NK-92 treated with Interleukin-12 subunit alpha and Interleukin-12 subunit beta, amount 100 ng/mL, for 24 hours (cell line): ENCODE measurements at places on chromosomes 4 and X.

DNA sequence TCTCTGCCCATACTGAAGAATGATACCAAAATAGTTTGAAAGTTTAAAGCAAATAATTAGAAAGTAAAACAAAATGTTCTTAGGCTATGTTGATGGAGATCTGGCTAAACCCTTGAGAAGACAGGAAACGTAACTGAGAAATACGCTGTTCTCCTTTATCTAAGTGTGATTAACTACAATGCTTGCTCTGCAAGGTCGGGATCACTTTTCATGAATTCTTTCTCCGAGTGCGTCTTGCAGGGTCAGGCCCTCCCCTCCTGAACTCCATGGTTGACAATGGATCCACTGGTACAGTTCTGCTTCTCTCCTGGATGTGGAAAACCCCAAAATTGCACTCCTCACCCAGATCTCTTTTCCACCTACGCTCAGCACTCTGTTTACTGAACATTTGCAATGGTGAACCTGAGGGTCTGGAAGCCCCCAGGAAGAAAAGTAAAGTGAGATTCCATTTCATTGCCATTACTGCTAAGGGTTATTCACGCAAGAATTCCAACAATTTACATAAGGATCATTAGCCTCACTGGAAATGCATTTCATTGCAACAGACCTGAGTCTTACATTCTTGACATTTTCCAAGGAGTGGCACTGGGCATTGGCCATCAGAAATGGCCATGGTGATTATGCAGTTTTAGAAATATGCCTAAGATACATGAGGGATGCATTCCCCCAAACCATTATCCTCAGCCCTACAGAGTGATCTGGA lies 24.6 kb upstream of the WWC2 start:
- no peak for DNase-seq

- no peak for DNase-seq
Measured at GRCh38 chr4:169220447-169220846, 50.3 kb downstream of the SH3RF1 start.

GRCh38 chrX:21509912-21510311 lies 135.7 kb downstream of the CNKSR2 start:
- no peak for DNase-seq

DNA sequence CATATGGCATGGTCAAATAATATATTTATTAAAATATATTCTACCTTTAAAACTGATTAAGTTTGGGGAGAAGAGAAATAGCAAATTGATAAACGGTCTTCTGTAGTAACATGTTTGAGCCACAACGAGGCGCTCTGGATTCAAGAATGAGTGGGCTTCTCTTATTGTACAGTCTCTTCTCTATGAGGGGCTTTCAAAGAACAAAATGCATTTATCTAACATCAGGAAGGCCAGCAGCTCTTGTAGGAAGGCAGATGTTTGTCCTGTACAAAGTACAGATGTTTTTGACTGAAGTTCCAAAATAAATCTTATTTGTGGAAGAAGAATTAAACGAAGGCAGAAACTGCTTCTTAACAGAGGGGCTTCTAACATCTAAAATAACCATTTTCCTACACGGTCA lies 153.6 kb downstream of the RASL11B start:
- DNase-seq = no peak

- DNase-seq = no peak
Measured at GRCh38 chr4:78688366-78688765, 87.8 kb upstream of the BMP2K start.

GRCh38 chr4:105088110-105088879 lies 58.4 kb upstream of the TET2 start:
- no peak for DNase-seq

DNA sequence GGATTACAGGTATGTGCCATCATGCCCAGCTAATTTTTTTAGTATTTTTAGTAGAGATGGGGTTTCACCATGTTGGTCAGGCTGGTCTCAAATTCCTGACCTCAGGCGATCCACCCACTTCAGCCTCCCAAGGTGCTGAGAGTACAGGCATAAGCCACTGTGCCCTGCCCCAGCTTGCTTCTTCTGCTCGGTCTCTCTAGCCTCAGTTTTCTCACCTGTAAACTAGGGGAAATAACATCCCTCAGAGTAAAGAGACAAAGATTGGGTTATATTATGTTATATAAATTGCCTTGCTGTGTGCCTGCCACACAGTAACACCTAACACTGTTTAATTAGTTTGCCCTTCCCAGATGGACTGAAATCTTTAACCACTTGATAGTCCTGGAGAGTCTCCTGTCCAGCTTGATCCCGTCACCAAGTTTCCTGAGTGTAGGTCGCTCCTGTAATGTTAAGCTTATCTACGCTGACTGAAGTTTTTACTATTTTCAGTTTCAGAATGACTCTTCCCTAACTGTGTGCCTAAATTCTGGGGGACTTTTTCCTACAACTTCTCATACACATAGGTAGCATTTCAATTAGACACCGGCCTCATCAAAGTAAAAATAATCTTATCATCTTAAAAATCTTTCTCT lies 412.7 kb upstream of the TENM3 start:
- no peak for DNase-seq

- no peak for DNase-seq
Measured at GRCh38 chr4:76955182-76955581, 5.6 kb downstream of the SEPTIN11 start.

DNA sequence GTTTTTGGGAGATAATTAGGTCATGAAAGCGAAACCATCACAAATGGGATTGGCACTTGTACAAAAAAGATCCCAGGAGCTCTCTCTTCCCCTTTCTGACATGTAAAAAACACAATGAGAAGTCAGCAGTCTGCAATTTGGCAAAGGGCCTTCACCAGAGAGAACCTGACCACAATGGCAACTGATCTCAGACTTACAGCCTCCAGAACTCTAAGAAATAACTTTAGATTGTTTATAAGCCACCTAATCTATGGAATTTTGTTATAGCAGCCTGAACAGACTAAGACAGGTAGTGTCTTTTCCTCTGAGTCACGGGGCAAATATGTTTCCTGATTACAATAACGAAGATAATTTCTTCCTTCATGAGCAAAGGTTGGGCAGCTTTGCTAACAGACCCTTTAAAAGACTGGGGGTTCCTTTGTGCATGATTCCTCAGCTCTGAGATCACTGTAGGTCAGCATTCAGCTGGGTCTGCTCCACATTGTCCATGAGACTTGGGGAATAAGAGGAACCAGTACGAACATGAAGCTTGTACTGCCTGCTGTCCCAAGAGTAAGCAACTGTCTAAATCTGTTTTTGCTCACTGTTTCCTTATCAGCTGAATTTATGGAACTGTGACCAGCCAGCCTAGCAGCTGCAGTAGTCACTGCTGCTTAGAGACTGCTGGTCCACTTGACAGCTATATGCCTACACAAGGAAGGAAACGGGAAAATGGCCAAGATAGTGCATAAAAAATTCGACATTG lies 191.6 kb downstream of the ANAPC10 start:
- no peak for DNase-seq
